ENCODE measurements at places on chromosomes 1 and 21.
A peak's percentile ranks its signal among the peaks of the same experiment; 100 is the strongest.

GRCh38 chr1:41371630-41372599 is 10.7 kb downstream of the FOXO6 start:
- no peak for DNase-seq

GRCh38 chr1:206979379-206980043 is 9.3 kb upstream of the FCAMR start:
- no peak for DNase-seq

- no peak for DNase-seq
These were observed 373 bp downstream of the MTF1 start for GRCh38 chr1:37858931-37859506.

DNA sequence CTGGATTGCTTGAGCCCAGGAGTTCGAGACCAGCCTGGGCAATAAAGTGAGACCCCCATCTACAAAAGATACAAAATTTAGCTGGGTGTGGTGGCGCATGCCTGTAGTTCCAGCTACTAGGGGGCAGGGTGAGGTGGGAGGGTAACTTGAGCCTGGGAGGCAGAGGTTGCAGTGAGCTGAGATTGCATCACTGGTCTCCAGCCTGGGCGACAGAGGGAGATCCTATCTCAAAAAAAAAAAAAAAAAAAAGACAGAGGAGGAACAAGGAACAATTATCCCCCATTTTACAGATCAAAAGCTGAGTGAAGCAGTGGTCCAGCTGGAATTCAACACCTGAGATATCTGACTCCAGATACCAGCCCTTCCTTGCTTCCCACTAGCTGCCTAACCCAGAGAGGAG is 34.8 kb downstream of the L1TD1 start:
- DNase-seq: no peak

DNA sequence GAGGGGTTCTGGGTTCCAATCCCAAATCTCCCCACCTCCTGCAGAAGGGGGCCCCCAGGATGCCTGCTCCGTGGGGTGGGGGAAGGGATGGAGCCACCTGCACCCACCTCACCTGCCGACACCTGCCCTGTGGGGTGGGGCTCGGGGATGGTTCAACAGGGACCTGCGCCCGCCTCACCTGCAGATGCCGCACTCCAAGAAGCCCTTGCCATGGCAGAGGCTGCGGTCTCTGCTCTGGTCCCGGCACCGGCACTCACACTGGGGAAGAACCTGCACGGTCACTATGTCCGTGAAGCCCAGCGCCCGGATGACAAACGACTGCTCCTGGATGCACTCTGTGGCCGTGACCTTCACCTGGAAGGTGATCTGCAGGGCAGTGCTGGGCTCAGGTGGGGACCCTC is 18.1 kb upstream of the PTTG1IP start:
- DNase-seq: no peak

DNA sequence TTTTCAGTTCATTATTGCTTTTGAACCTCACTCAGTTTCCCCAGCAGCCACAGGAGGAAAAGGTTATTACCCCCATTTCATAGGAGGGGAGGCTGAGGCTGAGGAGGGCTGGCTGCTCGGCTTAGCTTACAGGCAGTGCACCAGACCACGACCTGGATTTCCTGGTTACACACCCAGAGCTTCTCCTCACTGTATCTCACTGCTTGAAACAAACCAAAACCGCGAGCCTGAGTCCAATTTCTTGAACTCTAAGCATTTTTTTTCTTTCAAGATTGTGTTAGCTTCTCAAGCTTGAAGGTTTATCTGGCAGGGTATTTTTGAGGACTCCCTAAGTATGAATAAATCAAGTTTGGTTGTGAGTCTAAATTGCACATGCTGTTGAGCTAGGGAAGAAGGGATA is 188.9 kb upstream of the EDN2 start:
- no peak for DNase-seq

DNA sequence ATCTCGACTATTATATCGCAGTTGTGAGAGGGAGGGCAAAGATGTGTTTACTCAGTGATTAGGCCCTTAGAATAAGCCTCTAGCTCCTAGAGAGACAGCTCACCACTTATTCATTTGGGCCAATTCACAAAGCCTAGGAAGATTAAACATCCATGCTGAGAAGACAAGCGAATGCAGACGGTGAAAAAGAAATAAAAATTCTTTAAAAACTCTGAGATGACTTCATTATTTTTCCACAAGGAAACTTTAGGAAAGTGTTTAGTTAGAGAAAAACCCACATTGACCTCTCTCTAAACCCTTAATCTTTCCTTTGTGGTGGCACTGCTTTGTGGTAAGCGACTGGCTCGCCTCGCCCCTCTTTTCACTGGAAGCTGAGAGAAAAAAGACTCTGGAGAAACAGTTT is 146.8 kb upstream of the DMRTA2 start:
- no peak for DNase-seq

DNA sequence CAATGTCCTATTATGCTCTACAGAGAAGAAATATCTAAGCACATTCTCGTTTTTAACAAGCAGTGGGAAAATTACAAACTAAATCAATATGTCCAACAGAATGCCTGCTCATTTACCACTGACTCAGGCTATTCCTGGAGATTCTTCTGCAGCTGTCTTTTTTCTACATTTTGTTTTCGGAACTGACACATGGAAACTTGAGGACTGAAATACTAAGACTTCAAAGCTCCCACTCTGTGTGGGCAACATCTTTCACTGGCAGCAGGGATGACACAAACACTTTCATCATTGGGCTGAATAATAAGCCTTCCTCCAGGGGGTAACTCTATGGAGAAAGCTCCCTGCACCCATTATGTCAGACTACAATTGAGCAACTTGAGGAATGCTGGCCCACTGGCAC is 175.5 kb upstream of the NCAM2 start:
- DNase-seq: no peak

DNA sequence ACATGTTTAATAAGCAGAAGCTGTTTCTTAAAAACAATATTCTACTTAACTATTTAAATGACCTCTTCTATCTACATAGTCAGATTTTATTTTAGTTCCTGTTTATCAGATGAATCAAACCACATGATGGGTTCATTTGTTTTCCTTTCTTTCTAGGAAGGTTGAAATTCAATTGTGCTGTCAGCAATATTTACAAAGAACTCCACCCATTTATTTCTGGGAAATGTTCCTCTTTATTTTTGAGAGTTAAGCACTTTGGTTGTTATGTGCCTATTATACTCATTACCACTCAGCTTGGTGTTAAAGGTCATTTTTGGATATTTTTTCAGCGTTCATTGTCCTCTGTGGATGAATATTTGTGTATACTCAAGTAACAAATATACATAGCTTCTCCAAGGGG is 84.9 kb downstream of the C4BPA start:
- no peak for DNase-seq

DNA sequence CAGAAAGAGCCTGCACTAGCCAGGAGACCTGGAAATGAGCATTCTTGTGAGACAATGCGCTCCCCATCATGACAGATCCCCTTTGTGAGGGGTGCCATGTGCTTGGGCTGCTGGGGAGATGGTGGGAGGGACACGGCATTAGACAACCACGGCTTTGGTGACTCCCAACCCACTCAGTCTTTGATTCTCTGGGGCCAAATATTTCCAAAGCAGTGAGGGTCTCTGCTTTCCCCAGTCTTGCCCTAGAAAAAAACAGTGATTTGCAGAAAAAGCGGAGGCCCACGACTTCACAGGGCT is 10.2 kb downstream of the SLC45A3 start:
- no peak for DNase-seq

GRCh38 chr1:157288996-157289395 is 150.8 kb upstream of the ETV3 start:
- no peak for DNase-seq

- DNase-seq: no peak
These were observed 54.2 kb downstream of the GLIS1 start for GRCh38 chr1:53684741-53685140.

DNA sequence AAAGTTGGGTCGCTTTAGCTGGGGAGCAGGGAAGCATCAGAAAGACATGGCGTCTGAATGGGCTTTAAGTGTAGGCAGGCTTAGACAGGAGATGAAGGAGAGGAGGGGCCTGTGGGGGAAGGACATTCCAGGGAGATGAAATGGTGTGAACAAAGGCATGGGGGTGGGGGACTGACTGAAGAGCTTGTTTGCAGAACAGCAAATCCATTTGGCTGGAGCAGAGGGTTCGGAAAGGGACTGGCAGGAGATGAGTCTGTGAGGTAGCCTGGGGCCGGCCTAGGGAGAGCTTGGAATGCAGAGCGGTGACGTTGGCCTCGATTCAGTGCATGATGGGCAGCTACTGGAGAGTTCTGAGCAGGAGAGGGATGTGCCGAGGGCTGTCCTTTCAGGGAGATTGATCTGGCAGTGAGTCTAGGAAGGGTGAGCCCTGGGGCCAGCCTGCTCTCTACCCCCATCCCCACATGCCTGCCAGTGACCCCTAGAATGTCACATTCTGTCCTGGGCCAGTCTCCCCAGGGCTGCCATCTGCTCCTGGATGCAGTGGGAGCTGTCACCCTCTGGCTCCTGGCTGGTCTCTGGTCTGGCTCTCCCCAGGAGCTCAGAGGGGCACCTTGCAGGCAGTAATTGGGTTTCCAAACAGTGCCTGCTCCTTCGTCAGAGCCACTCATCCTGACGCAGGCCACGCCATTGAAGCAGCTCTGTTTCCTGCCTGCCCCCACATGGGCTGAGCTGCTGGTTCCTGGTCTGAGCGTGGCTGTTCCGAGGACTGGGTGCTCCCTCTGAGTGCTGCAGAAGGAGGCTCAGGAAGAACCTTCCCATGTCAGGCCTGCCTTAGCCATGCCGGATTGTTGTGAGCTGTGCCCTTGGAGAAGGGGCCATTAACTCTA is 22.3 kb upstream of the TMEM222 start:
- DNase-seq: no peak

DNA sequence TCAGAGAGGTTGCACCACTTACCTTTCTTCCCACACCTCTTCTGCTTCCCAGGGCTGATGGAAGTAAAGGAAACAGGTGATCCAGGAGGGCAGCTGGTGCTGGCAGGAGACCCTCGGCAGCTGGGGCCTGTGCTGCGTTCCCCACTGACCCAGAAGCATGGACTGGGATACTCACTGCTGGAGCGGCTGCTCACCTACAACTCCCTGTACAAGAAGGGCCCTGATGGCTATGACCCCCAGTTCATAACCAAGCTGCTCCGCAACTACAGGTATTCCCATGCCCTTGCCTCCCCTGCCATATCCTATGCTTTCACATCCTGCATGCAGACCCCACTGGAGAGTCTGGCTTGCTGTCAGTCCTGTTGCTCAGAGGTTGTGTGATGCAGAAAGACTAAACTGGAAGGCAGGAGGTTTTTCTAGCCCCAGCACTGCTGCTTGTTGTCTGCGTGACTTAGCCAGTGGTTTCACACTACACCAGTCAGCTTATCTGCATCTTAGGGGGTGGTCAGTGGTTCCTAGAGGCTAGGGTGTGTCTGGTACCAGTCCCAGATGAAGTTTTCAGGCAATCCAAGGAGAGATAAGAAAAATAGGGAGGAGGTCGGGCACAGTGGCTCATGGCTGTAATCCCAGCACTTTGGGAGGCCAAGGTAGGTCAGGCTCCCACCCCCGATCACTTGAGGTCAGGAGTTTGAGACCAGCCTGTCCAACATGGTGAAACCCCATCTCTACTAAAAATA is 10.2 kb downstream of the RHOC start:
- no peak for DNase-seq

- DNase-seq: no peak
These were observed 101.0 kb upstream of the COG2 start for GRCh38 chr1:230541306-230541705.

DNA sequence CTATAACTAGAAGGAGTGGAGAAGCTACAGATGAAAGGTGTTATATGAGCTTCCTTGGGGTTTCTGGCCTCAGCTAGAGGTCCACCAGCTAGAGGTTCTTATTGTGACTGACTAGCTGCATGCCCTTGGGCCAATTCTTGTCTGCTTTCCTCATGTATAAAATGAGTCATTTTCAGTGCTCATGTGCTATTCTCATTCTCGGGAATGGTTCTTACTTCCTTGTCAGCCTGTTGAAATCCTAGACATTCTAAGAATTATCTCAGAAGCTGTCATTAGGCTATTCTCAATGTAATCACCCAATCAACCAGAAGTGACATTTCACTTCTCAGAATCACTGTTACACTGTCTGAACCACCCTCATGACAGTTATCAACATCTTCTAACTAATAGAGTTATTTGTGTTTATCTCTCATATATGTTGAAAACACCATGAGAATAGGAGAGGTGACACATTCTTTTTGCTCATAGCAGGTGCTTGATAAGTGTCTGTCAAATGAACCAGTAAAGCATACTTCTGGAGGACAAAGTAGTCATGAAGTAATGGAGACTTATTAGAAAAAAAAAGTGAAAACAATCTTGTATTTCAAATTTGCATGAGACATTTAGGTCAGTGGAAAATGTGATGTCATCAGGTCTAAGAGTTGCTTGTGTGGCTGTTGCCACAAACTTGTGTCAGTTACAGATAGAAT is 122.8 kb upstream of the IVNS1ABP start:
- DNase-seq: peak; percentile 9

DNA sequence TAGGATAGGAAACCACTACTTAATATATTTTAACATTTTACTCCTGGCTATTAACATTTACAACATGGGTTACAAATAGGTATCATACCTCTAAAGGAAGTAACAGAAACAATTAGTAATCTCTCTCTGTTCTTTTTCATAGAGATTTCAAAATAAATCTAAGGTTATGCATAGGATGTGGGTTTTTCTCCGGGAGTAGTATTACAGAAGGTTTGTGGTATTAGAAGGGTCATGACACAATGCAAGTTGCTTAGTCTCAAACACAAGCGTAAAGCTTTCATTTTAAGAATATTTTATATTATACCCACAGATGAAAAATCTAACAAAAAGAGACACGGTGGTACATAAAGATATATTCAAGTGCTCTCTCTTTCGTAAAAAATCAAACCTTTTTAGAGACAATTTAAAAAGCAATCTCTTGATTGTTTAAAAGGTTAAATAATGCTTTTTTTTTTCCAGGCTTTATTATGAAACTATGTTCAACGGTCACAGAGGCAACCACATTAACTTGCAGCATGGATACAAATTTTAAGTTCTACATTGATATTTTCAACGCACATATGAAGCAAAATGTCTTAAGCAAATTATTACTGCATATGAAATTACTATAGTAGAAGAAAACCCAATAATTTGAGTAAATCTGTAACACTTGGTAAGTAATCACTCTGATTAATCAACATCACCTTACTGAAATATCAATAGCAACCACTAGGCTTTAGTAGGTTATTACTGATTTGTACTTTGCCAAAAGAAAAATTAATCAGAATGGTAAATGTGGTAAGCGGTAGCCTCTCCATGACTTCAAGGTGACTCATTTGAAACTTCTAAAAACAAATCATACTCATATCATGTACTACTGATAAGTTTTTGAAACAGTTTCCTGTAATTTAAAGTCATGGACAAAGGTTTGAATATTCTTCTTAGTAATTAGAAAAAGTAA is 97.4 kb upstream of the GFI1 start:
- DNase-seq: no peak

DNA sequence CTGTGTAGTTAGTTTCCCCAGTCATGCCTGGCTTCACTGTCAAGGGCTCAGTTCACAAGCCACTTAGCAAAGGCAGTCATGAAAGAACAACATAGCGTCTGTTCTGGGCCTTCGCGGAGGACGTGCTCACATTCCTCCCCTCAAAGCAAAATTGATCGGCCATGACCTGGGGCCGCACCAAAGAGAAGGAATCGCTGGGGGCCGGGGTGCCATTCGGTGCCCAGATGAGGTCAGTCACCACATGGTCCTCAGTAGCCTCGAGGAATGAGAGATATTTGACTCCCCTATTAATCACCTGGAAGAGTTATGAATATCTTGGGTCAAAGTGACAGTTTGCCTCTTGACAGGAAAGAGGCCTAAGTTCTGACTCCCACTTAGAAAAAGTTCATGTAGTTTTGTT is 251.1 kb upstream of the JUN start:
- DNase-seq: no peak

- DNase-seq: peak; percentile 17
These were observed 65.7 kb downstream of the DISP1 start for GRCh38 chr1:222880587-222880986.

GRCh38 chr1:7299994-7300393 is 471.1 kb upstream of the VAMP3 start:
- DNase-seq: no peak
